ENCODE measurements at places on chromosomes 7 and 10.

- no peak for DNase-seq
Observed at GRCh38 chr7:23925088-23925487, 215.1 kb downstream of the STK31 start.

DNA sequence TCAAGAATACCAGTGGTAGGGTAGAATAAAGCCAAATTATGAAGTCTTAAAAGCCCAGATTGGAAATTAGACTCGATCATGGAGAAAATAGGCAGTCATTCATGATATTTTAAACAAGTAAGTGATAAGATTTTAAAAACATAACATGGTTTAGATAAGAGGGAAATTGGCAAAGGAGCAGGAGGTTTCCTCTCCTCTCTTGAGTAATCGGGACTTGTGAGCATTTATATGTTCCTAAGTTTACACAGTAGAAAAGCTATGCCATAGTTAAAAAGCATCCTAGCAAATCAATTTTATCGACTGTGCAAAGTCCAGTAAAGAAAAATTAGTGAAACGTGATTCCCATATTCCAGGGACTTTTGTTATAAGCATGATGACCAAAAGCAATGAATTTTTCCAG, 313.2 kb downstream of the AHR start:
- DNase-seq = no peak

GRCh38 chr10:51145375-51145774, 71.1 kb downstream of the PRKG1 start:
- DNase-seq = no peak

GRCh38 chr10:100912605-100913469, at the start of gene SLF2:
Gene SLF2 (plus strand): TSS chr10:100912963. CDS start chr10:100913111, 148 bp downstream.
- peak; percentile 96 for DNase-seq

GRCh38 chr10:126561921-126562680, 108.4 kb downstream of the C10orf90 start:
- no peak for DNase-seq

GRCh38 chr10:1747590-1748157, 10.3 kb upstream of the ADARB2 start:
- DNase-seq = no peak

- DNase-seq = no peak
Observed at GRCh38 chr7:142876236-142876960, 9.1 kb downstream of the TRPV6 start.

DNA sequence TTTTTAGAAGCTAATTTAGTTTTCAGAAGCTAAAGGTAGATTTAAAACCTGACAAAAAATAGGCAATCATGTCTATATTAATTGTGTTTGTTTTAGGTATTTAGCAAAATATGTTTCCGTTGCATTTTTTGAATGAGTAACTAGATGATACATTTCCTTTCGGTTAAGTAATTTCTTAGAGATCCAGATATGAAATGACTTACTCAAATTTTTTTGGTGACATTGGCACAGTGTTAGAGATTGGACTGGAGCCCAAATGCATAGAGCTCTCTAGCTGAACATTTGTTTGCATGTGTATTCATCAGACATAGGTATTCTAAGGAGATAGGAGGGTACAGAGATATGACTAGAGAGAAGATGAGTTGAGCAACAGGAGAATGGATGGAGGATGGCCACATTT, 1.9 kb downstream of the BUB3 start:
- DNase-seq = no peak

DNA sequence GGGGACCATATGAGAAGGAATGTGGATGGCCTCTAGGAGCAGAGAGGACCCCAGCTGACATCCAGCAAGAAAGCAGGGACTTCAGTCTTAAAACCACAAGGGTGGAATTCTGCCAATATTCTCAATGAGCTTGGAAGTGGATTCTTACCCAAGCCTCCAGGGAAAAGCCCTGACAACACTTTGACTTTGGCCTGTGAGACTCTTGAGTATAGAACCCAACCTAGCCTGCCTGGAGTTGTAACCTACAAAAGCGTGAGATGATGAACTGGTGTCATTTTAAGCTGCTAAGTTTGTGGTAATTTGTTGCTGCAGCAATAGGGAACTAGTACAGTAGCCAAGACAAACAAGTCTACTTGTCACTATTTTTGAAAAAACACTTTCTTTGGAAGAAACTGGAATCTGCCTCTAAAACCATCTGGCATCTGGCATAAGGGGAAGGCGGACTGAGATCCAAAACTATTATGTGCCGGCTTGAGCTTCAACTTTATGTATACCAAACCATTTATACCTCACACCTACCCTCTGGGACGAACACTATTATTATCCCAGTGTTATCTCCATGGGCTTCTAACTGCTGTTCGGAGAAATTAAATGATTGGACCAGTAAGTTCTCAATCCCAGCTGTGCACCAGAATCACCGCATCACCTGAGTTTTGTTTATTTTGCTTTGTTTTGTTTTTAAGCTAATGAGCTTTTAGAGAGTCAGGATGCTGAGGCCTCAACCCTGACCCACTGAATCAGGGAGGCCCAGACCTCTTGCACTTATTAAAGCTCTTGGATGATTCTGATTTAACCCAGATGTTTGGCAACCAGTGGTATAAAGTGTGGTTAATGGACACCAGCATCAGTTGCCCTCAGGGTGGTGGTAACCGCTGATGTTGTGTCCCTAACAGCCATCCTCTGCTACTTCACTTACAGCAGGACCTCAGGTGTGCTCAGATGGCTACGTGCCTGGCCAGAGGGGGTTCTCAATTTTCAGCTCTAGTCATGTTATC, 83.0 kb downstream of the C1GALT1 start:
- DNase-seq = no peak

All from CD4-positive, alpha-beta T cell treated with Interleukin-6 at 100 ng/mL for 8 hours (primary cell).